LNCaP clone FGC (cell line): ENCODE measurements at places on chromosomes 16 and 17.

GRCh38 chr17:81685108-81685507, 1.3 kb downstream of the HGS start:
- no peak for DNase-seq

GRCh38 chr16:85438981-85439685, 174.0 kb upstream of the GSE1 start:
- no peak for DNase-seq

DNA sequence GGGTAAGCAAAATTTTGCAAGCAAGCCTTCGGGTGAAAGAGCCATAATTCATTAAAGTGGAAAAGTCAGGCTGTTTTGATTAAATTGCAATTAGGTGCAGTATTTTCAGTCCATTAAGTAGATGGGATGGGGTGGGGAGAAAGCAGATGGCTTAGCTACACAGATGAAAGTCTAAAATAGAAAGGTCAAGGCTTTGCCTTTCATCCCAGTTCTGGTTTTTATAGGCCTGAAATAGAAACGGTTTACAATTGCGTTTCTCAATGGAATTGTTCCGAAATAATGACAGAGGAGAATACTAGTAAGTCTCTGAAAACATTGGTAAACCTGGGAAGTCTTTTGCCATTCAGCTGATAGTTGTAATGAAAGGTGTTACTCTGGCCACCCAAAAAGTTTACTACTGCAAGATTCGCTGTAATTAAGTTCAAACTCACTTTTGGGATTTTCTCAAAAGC, 1.5 kb downstream of the PPM1E start:
- no peak for DNase-seq

DNA sequence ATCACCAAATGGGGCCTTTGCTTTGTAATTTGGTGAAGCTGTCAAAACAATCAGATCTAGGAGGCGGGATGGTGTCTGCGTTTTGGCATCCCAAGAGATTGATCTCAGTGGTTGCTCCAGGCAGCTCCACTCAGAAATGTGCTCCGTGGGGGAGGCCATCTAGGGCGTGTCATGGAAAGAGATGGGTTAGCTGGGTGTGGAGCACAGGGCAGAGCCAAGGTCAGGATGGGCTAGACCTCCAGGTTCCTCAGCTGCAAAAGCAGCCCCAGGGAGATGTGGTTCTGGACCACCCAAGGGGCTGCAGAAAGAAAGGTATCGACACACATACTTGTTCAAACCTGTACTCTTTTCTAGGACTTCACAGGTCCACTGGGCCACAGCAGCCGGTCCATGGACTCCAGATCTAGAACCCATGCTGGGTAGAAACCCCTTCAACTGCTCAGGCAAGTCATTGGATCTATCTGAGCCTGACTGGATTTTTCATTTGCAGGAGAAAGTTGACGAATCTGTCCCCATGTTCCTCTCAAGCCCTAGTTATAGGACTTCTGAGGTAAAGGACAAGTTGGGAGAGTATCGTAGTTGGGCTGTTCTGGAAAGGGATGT, 270.2 kb upstream of the RPL38 start:
- no peak for DNase-seq

DNA sequence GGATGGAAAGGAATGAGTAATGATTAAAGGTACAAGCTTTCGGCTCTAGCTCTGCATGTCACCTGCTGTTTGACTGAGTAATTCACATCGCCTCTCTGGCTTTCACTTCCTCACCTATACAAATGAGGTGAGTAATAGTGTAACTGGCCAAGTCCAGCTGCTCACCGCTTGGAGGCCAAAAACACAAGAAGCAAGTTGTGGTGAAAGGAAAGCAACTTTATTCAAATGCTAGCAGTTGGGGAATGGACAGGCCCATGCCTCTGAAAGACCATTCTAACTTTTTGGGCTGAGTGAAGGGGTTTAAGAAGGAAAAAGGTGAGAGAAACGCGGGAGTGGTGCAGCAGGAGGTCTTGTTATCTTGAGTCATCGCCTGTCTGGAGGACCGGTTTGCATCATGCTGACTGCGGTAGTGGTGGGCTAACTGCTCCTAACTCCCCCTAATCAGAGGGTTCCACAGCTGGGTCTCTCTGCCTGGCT, 45.7 kb upstream of the CSNK2A2 start:
- DNase-seq: no peak

- DNase-seq: peak; percentile 75
Measured at GRCh38 chr16:3152277-3152990, 17.6 kb downstream of the ZNF213 start.

DNA sequence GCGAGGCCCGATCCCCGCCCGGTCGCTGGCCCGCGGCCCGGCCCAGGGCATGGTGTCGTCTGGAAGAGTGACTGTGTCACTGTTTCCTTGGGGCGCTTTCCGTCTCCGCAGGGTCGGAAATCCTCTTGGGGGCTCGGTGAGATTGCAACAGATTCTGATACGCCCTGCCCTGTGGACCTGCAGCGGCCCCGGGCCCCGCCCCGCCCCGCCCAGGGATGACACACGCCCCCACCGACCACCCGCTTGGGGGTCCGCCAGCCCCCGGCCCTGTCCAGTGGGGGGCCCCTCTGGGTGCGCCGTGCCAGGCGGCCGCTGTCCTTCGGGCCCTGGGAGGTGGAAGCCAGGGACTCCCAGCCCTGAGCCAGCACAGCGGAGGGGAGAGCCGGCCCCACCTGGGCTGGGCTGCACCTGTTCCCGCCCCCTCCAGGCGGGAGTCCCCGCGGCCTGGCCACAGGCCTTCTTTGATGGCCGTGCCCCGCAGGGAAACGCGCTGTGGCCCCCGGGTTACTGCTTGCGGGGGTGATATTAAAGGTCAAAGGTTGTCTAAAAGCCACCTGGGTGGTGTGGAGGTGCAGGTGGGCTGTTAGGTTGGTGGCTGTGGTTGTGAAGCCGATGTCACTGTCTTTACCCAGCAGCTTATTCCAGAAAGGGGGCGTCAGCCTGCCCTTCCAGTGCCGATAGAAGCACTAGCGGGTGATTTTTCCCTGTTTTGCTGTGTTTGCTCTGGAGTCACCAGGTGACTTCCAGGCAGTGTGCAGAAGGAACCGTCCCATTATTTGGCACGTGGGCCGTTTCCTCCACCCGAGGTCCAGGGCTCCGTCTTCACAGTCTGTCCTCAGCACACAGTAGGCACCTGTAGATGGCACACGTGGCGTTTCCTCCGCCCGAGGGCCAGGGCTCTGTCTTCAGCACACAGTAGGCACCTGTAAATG, 752 bp downstream of the TBC1D24 start:
- DNase-seq: no peak

DNA sequence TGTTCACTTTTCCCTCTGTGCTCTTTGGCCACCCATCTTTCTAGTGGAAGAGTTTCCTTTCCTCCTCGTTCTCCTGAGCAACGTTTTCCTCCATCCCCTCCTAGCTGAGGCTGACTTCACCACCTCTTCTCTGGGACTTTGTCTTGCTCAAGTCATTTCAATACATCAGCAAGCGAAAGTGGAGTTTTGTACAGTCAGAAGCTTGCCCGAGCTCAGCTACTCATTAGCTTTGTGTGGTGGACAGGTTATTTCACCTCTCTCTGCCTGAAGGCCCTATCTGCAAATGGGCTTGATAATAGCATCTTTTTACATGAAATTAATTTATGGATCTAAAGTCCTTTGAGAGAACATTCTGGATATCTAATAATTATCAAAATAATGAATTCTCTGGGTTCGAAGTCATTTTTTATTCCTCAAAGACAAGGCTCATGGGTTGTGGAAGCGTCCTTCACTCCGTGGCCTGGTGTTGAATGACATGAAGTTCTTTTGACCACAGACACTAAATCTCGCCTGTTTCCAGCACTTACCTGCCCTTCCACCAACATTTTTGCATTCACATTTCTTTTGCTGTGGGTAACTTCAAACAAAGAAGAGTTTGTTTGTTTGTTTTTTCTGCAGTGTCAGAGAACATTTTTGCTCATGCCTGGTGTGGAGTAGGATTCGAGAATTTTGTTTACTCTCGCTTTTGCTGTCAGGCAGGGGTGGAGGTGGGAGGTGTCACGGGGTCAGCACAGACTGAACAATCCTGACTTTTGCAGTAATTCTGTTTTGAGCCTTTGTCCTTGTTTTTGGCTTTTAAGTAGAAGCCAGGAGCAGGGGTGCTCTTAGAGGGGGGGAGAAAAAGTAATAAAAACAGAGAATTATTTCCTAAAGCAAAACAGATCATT, 155.0 kb upstream of the CACNG5 start:
- DNase-seq: no peak

DNA sequence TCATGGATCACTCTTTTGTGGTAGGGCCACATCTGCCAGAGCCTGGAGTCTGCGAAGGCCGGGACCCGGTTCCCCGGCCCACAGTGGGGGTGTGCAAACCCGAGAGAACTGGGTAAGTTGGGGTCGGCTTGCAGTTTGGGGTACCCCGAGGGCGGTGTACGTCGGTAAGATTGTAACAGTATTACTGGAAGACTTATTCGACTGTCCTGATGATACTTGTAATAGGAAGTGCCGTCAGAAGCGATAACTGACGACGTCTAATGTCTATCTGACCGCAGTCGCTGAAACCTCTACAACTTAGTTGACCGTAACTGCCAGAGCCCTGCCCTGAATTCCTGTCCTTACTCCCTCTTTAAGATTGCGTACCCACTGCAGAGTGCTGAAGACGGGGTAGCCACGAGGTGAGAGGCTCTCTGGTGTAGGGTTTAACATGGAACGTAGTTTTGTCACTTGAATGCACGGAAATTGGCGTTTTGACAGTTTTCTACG, 24.0 kb downstream of the TRPV2 start:
- no peak for DNase-seq

DNA sequence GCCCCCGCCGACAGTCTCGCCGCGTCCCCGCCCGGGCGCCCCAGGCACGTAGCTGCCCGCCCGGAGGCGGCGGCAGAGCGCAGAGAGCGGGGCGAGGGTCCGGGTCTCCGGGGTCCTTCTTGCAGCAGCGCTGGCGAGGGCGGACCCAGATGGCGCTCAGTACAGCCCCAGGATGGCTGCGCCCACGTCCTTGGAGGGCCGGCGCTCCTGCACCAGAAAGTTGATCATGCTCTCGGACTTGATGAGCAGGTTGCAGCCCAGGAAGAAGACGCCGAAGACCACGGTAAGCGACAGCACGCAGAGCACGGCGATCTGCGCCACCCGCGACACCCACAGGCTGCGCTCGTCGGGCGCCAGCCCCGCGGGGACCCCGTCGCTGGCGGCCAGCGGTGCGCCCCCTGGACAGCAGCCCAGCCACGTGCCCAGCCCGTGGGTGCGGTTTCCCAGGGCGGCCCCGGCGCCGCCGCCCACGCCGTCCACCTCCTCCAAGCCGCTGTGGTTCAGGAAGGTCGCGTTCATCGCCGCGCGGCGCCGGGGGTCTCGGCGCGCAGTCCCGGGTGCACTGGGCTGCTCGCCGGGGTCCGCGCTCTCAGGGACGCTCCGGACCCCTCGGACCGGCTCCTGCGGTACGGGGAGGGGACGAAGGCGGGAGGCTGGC, 435 bp downstream of the RPRML start:
- DNase-seq: no peak

DNA sequence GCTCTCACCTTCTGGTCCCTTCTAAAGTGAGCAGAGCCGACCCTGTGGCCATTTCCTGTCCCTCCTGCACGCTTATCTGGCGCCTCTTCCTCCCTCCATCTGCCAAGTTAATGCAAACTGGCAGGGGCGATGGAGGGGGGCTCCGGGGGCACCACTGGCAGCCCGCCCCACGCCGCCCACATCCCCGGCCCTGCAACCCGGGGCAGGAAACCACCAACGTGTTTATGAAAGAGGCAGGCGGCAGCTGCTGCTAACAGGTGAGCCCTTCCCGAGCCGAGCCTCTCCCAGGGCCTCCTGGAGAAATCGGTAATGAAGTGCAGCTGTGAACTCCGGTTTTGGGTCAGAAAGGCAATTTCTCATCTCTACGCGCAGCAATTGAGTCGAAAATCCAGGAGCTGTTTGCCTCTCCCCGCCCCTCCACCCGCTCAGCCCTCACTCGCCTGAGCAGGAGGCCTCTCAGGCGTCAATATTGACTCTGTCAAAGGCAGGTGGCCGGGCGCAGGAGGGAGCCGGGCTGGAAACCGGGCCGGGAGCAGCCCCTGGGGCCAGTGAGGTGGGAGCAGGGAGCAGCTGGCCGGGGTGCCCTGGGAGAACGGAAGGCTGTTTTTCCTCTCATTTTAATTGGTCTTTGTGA, 164.4 kb upstream of the GSE1 start:
- DNase-seq: no peak

DNA sequence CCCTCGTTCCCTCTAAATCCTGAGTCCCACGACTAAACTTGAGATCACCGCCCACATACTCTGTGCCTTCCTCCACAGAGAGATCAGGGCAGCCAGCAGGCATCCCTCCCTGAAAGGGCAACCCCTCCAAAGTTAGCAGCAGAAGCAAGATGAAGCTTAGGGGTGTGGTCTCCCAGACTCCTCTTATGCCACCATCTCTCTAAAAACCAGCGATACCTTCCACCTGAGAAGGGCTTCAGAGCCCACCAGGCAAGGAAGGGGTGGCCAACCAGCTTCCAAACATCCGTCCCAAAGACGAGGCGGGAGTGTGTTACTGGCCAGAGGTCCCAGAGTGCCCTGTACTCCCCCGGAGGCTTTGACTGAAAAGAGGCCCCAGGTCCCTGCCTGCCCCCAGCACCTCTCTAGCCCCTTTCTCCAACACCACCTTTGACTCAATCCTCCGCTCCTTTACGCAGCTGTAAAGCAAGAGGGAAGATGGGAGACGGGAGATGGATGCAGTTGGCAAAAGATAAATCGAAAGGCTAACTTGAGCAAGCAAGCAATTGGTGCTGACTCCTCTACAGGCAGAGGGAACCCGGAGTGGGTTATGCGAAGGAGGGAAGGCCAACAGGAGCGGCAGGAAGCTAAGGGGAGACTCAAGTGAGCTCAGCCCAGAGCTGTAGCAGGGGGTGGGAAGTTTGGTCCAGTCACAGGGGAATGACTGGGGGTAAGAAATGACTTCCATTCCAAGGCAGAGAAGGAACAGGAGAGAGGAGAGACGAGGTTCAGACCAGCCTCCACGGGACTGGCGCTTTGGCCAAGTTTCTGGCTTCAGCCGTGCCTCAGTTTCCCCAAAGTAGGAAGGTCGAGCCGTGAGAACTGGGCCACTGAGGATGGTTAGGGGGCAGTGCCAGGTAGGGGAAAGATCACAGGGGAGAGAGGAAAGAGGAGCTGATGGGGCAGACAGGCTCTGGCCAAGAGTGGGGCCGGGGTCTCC, 1.0 kb downstream of the ST3GAL2 start:
- no peak for DNase-seq
